ENCODE measurements at places on chromosomes 13 and 19.
A peak's percentile ranks its signal among the peaks of the same experiment; 100 is the strongest.

DNA sequence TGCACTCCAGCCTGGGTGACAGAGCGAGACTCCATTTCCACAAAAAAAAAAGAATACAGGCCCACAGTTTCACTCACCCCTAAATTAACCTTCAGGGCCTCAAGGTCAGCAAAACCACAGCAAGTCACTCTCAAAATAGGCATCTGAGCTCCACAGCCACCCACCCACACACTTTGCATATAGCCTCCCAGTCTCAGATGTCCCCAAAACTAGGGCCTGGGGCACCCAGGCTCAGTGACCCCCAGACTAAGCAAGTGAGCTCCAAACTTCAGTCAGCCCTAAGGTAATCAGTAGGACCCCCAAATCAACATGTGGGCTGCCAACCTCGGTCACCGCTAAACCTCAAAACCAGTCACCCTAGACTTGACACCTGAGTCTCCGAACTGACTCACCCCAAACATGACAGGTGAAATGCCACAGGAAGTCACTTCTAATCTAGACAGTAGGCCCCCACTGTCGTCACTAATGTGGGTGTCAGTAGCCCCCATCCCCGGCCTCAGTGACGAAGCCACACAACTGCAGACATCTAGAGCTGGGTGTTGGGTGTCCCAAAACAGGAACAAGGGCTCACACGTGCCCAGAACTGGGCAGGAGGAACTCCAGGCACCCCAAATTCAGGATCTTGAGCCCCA, 13.9 kb downstream of the RABAC1 start:
- DNase-seq, result peak; percentile 82

DNA sequence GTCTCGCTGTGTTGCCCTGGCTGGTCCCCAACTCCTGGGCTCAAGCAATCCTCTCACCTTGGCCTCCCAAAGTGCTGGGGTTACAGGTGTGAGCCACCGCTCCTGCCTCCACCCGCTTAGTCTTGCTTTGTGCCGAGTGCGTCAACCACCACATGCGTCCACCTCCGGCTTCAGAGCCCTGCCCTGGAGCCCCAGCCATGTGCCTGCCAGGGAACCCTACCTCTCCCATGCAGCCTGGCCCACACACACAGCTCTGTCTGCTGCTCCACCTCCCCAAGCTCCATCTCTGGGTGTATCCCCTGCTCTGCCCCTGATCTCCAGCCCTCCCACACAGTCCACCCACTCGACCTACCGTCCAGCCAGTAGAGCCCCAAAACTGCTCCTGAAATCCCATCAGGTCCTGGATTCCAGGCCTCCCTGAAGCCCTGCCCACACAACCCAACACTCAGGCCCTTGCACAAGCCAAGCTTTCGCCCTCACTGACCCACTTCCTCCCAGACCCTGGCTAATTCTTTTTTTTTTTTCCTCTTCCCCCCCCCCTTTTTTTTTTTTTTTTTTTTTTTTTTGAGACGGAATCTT, 9.6 kb downstream of the CYP2F1 start:
- DNase-seq, result no peak

DNA sequence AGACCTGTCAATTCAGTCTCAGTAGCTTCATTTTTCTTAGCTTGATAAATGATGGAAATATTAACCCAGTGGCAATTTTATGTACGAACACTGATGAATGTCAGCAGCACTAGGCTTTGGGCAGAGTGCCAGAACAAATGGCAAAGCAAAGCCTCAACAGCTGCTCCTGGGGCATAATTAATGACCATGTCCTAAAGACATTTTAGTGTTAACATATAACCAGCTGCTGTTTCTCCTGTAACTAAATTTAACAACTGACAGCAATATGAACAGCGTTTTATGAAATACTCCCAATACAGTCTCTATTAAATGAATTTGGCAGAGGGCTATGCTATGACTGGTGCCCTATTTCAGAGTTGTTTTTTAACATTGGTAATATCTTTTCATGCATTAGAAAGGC, 47.1 kb downstream of the ZNF568 start:
- DNase-seq, result no peak

DNA sequence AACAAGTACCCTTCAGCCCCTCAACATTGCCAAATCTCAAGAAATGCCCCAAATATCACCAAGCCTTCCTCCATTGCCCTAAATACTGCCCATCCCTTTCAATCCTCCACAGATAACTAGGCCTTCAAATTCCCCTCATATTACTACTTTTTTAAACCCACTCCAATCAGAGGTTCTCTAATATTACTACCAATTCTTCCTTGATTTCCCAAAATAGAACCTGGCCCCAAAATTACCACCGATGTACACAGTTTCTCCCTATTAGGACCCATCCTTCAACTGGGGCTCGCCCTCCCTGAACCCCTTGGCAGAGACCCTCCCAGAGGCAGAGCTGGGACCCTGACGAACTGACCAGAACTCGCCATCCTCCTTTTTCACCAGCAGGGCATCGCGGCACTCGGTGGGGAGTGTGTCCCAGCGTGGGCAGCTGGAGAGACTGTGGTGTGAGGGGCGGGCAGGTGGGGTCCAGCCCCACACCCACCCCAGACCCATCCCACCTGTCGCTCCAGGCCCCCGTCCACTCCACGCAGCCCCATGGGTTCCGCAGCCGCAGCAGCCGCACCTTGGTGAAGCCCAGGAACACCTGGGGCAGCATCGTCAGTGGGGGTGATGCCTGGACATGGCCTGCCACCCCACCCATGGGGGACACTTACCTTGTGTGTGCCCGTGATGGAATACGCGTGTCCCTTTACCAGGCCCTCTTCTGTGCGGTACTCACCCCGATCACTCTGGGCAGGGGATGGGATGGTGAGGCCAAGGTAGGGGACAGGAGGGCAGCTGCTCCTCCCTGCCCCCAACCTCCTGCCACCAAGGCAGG, 6.1 kb downstream of the CAPN12 start:
- DNase-seq, result no peak

DNA sequence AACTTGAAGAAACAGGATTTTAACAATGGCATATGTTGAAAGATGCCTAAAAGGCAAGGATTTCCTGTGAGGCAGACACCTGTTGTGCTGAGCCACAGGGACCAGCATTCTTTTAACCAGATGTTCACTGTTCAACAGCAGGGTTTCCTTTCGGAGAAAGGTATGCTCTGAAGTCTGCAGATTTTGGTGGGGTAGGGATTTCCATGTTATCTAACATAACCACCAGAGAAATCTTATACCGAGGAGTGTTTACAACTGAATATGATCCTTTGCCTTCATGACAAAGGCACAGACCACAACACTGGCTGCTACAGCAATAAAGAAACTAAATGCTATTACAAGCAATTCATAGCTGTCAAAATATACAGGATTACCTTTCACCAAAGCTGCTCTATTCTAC, 48.1 kb downstream of the MPHOSPH8 start:
- no peak for DNase-seq

DNA sequence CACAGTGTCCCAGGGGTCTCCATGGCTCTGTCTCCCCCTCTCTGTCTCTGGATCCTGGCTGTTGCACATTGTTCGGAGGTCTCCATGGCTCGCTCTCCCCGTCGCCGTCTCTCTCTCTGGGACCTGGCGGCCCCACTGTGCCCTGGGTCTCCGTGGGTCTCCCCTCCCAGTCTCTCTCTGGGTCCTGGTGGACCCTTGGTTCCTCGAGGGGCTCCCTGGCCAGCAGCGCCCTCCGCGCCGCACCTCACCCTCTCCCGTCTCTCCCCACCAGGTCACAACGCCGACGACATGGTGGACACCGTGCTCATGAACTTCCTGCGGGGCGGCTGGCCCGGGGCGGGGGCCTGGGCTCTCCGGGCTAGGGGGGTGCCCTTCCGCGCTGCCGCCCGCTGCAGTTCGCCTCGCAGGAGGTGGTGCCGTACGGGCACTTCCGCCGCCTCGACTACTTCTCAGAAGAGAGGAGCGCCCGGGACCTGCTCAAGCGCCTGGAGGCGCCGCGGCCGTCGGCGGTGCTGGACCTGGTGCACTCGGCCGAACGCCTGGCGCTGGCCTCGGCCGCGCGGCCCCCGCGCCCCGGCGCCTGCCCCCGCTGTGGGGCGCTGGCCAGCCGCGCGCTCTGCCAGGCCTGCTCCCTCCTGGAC, 29.1 kb downstream of the SIGLEC5 start:
- no peak for DNase-seq

DNA sequence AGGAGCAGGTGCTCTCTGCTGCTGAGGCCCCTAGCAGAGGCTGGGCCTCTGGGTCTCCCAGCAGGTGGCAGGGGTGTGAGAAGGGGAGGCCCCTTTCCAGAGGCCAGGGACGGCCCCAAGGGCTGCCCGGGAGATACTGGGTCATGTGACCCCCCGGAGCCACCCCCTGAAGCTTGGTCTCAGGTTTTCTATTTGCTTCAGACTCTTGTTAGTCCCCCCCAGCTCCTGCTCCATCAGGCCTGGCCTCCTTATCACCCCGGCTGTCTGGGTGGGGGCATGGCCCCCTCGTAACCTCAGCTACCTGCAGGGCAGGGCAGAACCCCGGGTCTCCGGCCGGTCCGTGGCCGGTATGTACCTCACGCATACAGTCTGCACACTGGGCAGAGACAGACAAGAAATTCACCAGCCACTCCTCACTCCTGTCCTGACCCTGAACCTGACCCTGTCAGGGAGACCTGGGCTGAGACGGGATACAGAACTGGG, 13.2 kb upstream of the TCF3 start:
- no peak for DNase-seq

DNA sequence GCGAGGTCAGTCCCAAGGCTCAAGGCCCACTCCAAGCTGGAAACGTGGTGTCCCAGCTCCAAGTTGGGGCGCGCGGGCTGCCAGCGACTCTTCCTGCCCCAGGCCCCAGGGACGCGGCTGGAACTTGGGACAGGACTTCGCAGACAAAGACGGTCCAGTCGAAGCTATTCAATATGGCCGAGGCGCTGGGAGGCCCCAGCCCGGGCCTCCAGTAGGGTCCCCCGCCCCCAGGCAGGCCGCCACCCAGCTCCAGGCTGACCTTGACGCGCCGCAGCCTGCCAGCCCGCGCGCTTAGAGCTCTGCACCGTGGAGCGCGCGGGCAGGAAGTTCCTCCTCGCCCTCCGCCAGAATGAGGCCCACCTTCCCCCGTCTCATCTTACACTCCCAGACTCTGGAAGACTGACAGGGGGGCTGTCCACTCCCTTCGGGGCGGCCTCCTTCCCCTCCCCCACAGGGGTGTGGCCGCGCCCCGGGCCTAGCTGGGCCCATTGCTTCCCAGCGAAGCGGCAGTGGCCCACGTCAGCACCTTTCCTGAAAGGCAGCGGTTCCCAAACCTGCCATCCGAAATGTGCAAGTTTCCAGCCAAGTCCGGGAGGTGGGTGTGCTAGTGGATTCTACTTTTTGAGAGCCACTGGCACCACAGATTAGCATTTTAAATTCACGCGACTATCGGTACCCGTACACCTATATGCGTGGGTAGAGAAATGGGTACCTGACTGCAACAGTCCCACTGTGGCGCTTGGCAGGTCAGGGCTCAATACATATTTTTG, at the start of gene CCDC8:
Gene CCDC8 (minus strand): TSS at position 303 of the 770 bp plus-strand sequence. CDS start 754 bp downstream, outside the sequence.
- no peak for DNase-seq

- no peak for DNase-seq
These were observed 4.9 kb upstream of the TDRD3 start for GRCh38 chr13:60392131-60392530.
